ENCODE measurements at places on chromosomes 1 and 21.

GRCh38 chr1:229690662-229691061 is 64.6 kb downstream of the URB2 start:
- DNase-seq: no peak

DNA sequence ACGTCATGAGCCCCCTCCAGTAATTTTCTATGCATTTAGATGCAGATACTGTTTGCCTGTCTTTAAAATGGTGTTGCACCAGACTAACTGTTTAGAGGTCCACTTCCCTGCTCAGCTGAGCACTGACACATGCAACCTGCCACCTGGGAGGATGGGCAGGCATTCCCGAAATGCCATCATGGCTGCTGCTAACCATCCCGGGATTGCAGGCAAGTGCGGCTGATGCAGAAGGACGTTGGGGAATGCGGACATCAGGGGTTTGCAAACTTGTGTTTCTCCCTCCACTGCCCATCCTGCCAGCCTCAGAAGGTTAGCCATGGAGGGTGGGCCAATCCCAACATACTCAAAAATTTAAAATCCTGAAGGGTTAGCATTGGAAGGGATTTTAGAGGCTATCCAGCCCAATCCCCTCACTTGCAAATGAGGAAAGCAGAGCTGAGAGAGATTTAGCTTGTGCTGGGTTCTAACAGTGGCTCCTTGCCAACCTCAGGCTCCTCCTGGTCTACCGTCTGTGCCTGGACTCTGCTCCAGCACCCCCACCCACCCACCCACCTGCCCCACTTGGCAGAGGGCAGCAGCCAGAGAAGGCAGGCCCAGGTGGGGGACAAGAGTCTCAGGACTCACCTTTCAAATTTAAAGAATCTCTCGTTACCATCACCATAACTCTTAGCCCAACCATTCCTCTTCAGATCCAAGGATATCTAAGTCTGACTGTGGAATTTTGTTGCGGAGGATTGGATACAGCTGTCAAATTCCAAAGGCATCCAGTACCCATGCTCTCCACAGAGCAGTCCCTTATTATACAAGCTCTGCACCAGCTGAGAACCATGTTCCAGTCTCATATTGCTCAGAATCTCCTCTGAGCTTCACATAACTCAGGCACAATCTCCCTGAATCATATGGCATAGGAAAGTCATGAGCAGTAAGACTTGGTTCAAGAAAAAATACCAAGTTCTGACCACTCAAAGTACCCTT is 34.2 kb downstream of the HIVEP3 start:
- DNase-seq: no peak

DNA sequence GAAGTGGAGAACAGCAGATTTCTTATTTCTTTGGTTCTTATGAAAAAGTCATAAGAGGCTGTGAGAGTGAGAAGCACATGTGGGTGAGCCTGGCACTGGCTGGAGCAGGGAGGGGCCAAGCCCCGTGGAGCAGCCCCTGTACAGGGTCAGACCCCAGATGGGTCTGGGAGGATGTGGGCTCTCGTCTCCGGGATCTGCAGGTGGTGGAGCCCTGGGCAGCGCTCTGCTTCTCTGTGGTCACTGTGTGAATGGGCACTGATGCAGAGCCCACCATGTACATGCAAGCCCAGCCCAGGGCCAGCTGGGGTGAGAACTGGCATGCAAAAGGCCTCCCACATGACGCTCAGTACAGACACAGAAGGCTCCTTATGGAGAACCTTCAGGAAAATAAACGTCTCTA is 67.6 kb downstream of the SIM2 start:
- DNase-seq: no peak

GRCh38 chr21:36845790-36846189 is 120.7 kb downstream of the HLCS start:
- no peak for DNase-seq

- no peak for DNase-seq
Observed at GRCh38 chr1:231774719-231775335, 148.2 kb downstream of the DISC1 start.

DNA sequence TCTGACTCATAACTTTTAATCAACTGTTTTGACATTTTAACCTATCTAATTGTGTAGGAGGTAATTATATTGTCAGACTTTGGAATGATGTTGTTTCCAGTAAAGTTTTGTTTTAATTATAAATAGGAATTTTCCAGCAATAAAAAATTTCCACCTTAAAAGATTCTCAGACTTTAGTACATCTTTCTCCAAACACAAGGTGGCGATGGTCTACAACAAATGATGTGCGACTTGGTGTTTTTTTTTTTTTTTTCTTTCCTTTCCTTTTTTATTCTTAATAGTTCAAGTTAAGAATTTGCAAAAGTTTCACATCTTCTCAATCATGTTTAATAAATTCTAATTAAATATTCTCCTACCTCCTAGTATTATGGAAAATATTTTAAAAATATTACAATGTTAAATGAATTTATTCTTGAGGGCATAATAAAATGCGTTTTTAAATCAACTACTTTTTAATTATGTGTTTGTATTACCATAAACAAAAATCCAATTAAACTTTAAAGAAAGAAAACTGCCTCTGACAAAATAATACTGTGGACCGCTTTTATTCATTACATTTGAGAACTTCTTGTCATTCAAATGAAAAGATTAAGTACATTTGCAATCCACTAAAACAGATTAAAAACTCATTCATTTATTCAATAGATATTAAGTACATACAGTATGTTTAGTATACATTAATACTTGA is 4.4 kb upstream of the ADAMTS1 start:
- DNase-seq: no peak

DNA sequence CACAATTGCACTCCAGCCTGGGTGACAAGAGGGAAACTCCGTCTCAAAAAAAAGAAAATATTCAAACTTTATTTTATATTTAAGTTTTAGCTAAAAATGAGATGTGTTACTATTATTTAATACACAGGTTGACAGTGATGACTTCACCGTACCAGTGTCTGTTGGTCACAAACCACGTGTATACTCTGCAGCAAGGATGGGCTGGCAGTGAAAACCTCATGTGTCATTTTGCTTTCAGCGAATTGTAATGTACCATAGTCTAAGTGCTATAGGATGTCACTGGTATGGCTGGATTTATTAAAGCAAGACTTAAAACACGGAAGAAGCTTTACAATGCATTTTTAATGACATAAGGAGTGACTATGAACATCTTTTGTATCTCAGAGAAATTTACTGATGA is 28.1 kb upstream of the NHLH2 start:
- DNase-seq: no peak

DNA sequence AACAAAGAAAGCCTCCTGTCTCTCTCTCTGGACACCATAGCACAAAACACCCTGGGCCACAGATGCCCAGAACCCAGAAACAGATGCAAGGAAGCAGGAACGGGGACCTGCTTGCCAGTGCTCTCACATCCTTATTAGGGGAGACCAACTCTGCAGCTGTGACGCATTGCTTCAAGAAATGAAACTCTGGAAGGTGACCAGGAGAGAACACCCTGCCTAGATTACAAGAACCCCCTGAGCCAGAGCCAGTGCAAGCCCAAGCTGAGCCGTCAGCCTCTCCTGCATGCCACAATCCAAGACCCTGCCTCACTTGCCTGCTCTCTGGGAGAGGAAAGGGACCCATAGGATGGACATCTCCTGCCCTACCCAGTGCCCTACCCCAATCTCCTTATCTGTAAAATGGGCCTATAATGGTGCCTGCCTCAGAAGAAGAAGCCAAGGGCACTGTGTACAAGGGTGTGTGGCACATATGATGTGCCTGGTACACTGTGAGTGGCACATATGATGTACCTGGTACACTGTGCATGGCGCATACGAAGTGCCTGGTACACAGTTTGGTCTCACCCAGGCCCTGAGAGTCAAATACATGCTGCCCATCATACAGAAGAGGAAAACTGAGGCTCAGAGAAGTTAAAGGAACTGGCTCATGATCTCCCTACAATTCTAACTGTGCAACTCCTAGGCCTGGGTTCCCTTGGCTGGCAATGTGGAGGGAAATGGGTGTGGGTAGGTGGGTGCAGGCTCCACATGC is 16.8 kb upstream of the FAM131C start:
- DNase-seq: no peak

DNA sequence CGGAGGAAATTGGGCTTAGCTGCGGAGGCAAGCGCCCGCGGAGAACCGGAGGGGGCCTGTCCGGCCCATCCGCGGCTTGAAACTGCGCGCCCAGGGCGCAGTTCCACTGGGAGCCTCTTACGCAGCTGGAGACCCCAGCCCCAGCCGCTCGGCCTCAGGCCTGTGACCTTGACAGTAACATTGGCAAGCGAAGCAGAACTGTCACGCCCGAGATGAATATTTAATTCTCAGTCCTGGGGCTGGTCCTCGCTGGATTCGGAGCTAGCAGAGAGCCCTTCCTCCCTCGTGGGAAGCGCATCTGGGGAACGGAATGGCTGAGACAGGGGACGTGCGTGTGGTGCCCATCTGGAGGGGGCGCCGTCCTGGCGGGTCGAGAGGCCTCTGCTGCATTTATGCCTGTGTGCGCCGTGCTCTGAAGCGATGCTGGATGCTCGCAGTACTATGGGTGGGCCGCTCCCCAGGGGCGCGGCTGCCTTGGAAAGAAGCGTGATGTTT is 928 bp downstream of the SLC6A17 start:
- no peak for DNase-seq

- DNase-seq: no peak
Observed at GRCh38 chr1:228367798-228368791, 38.5 kb downstream of the TRIM11 start.

GRCh38 chr1:115077286-115077983 is 11.9 kb downstream of the TSPAN2 start:
- DNase-seq: no peak

- DNase-seq: no peak
Observed at GRCh38 chr1:112387807-112388206, 8.2 kb upstream of the CTTNBP2NL start.

All from NCI-H2081 treated with DMSO at 0.1 percent for 48 hours (cell line).